Renal pelvis (tissue), 12 donors: ENCODE measurements at places on chromosomes 7 and 10. TPM values are rescaled to one million over a fixed set of nuclear protein-coding genes. Genes with fewer than 3 reads are reported as not detected.

RGS10 gene
- 33.0 TPM for polyA plus RNA-seq

IFRD1 gene
- polyA plus RNA-seq = 48.8 TPM

RPEL1 gene
- polyA plus RNA-seq = 0.21 TPM

CDC14C gene
- 0.04 TPM for polyA plus RNA-seq

LFNG gene
- 40.0 TPM for polyA plus RNA-seq

PRR15 gene
- 6.3 TPM for polyA plus RNA-seq

NCF1 gene
- 2.0 TPM for polyA plus RNA-seq

ATRNL1 gene
- polyA plus RNA-seq = 26.5 TPM

SEC61A2 gene
- polyA plus RNA-seq = 11.9 TPM

ASAH2 gene
- 2.3 TPM for polyA plus RNA-seq

CPEB3 gene
- polyA plus RNA-seq = 2.7 TPM
